ENCODE measurements at places on chromosomes 2 and 18.
A peak's percentile ranks its signal among the peaks of the same experiment; 100 is the strongest.

DNA sequence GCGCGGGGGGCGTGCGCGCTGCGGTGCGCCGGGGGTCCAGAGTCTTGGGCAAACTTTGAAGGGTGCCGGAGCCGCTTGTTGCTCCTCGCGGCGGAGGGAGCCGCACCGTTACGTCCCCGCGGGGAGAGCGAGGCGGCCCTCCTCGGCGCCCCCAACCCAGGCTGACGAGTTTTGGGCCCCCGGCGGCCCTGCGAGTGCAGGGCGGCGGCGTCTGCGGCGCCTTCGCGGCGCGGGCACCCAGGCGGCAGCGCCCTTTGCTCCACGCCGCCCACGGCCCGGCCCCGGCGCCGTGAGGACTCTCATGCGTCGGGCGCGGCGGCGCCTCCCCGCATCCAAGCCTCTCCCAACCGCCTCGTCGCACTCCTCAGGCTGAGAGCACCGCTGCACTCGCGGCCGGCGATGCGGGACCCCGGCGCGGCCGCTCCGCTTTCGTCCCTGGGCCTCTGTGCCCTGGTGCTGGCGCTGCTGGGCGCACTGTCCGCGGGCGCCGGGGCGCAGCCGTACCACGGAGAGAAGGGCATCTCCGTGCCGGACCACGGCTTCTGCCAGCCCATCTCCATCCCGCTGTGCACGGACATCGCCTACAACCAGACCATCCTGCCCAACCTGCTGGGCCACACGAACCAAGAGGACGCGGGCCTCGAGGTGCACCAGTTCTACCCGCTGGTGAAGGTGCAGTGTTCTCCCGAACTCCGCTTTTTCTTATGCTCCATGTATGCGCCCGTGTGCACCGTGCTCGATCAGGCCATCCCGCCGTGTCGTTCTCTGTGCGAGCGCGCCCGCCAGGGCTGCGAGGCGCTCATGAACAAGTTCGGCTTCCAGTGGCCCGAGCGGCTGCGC is 814 bp downstream of the FZD7 start:
- DNase-seq: no peak

- DNase-seq: no peak
Observed at GRCh38 chr18:69177702-69178101, 223.0 kb upstream of the DOK6 start.

GRCh38 chr2:36659872-36660312 is 36.6 kb upstream of the VIT start:
- DNase-seq: no peak

- peak; percentile 6 for DNase-seq
Observed at GRCh38 chr2:100984892-100985307, 17.2 kb upstream of the RPL31 start.

DNA sequence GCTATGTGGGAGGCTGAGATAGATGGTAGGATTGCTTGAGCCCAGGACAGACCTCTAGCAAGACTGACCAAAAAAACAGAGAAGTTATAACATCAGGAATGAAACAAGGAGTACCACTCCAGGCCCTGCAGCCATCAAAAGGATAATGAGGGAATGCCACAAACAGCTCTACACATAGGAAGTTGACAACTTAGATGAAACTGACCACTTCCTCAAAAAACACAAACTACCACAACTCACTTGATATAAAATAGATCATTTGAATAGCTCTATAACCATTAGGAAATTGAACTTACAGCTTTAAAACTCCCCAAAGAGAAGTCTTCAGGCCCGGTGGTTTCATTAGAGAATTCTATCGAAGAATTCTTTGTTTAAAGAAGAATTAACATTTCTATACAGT is 12.9 kb upstream of the ESPNL start:
- DNase-seq: no peak
